ENCODE measurements at places on chromosomes 4 and X.

GRCh38 chr4:53541577-53542206 is 49.6 kb downstream of the LNX1 start:
- peak; percentile 96 for DNase-seq

DNA sequence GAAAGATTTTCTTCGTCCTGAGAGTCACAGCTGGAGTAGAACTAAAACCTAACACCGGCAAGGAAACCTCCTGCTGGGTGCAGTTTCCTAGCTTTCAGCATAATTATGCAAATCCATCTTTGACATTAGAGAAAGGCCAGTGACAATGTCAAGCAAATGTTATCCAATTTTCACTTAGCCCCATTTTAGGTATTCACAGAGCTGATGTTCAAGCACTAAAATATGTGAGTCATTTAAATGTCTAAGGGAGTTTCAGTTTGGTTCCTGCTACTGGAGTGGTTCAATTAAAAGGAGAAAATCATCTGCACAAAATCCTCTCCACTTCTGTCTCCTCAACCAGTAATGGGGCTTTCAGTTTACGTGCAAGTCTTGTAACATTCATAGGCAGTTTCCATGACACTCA is 37.1 kb upstream of the AMOT start:
- no peak for DNase-seq

GRCh38 chrX:91435395-91435794 is 756 bp downstream of the PABPC5 start:
- peak; percentile 0 for DNase-seq

DNA sequence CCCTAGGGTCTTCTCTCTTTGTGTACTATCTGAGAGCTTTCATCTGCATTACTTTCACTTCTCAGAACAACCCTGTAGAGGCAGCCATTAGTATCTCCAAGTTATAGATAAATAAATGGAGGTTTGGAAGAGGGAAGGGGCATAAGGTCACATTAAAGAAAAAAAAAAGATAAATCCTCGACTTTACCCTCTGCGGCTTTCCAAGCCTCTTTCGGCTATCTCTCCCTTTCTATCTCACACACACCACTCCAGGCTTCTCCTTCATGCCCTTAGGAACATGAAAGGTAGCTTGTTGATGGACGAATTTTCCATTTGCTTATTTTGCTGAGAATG is 660 bp upstream of the ARHGEF9 start:
- DNase-seq: no peak

DNA sequence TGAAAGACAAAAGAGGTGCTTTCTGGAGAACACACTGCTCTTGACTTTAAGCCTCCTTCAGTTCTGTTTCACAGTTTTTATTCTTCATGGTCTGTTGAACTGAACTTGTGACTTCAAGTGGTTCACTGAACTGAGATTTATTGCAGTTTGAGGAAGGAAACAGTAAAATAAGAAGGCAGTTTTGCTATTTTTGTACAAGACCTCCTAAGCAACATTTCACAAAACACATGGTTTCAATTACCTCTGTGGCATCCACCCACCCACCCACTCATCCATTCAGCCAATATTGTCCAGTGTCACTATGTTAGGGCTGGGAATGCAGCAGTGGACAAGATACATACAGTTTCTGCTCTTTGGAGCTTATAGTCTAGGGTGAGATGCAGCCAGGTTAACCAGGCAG is 131.3 kb downstream of the IL1RAPL2 start:
- DNase-seq: no peak
